ENCODE measurements at places on chromosomes 1 and 21.

- no peak for DNase-seq
These were observed 93.0 kb downstream of the USH2A start for GRCh38 chr1:216330262-216330661.

DNA sequence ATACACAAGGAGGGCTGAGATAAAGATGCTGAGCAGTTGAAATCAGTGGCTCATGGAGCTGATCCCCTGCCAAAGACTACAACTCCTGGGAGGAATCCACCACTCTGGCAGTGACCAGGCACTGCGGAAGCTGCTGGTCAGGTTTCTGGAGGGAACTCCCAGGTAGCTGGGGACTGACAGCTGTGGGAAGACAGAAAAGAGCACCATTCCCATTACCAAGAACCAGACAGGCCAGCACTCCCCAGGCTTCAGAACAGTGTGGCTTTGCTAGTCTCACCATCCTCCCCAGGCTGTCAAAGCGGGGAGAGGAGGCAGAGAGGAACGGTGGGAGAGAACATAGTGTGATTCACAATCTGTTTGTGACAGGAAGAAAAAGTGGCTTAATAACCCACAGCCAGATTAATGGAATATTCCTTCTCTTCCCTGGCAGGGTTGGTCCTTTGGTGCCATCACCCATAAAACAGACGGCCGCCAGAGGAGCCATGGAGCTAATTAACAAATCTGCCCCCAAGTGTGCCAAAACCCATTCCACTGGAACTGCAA is 92.1 kb downstream of the MAB21L3 start:
- DNase-seq = no peak

DNA sequence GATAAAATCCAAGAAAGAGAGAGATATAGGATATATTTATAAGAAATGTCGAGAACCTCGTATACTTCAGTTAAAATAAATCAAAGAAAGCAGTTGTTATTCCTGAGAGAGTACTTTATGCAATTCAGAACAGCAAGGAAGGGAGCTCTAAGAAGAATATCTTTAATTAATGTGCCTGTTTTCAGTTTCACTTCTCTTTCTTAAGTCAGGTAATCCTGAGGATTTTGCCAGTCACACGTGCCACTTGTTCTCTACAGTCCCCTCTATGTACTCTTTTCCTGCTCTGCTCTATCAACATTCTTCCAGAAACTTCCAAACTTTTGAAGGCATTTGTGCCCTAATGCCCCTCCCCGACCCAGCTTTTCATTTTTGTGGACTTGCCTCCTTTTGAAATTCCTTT is 211.9 kb downstream of the AKT3 start:
- DNase-seq = no peak

- no peak for DNase-seq
These were observed 16.0 kb downstream of the YARS1 start for GRCh38 chr1:32801096-32801715.

- no peak for DNase-seq
These were observed 363.0 kb downstream of the ZP4 start for GRCh38 chr1:237527761-237528160.

- no peak for DNase-seq
These were observed 208.1 kb downstream of the TGFB2 start for GRCh38 chr1:218553197-218553596.

- no peak for DNase-seq
These were observed 160.3 kb downstream of the ETS2 start for GRCh38 chr21:38965910-38966504.

DNA sequence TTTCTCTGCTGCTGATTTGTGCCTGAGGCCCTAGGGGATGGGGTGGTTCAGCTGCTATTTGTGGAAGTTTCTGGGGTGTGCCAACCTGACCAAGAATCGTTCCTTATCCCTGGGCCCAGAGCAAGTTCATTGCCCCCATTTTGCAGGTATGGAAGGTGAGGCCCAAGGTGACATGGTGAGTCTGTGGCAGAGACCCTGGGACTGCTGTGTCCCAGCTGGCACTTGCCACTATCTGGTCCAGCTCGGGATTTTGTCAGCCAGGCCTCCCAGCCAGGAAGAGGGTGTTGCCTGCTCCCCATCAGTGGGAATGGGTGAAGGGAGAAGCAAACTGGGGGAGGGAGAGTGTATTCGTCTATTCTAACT is 18.9 kb upstream of the LRP8 start:
- no peak for DNase-seq

DNA sequence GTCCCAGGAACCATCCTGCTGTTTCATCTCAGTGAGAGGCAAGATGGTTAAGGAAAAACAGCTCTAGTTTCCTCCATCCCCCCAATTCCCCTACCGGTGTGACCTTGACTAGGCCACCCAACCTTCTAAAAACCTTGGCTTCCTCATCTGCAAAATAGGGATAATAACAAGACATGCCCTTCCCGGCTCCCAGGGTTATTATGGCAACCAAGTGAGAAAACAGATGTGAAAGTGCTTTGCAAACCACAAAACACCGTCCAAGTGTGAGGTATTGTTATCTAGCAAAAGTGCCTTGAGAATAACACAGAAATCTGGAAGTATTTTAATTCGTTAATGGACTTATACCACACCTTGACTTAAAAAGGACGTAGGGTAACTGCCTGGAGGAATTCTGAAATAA is 62.7 kb downstream of the ITPKB start:
- DNase-seq = no peak

DNA sequence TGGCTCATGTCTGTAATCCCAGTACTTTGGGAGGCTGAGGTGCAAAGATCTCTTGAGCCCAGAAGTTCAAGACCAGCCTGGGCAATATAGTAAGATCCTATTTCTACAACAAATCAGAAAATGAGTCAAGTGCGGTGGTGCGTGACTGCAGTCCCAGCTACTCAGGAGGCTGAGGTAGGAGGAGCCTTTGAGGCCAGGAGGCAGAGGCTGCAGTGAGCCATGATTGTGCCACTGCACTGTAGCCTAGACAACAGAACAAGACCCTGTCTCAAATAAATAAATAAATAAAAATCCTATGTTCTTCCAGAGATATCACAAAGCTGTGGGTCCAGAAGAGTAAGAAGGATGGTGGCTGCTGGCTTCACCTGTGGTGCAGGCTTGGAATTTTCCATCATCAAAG is 22.1 kb downstream of the CDA start:
- DNase-seq = no peak

- DNase-seq = no peak
These were observed 1.1 kb upstream of the RAP1GAP start for GRCh38 chr1:21670059-21670881.

GRCh38 chr1:119917304-119918055 is 21.2 kb upstream of the ADAM30 start:
- no peak for DNase-seq

GRCh38 chr1:45622524-45623394 is 1.1 kb downstream of the CCDC17 start:
- no peak for DNase-seq

- no peak for DNase-seq
These were observed 15.2 kb downstream of the RIPK4 start for GRCh38 chr21:41751611-41752011.
